Activated CD4-positive, alpha-beta T cell treated with anti-CD3 and anti-CD28 coated beads, Interleukin-10, Interleukin-2, amounts not matched to agents 100 ng/mL and 50 ng/mL, durations not matched to agents 16 hours and 8 hours (primary cell): ENCODE measurements at places on chromosomes 11 and 22.

DNA sequence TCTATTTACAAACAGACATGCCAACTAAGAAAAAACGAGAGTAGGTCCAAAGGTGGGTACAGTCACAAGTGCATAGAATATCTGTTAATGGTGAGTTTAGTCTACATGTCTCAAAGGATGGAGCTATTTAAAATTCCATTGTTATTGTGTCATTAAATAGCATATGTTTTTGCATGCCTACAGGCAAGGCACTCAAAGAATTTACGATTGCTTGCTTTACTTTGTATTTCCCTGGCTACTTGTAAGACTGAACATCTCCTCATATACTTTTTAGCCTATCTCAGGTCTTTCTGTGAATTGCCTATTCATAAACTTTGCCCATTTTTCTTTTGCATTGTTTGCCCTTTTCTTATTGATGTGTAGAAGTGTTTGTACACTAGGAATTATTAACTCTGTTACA, 39.7 kb downstream of the DEUP1 start:
- DNase-seq, result no peak

DNA sequence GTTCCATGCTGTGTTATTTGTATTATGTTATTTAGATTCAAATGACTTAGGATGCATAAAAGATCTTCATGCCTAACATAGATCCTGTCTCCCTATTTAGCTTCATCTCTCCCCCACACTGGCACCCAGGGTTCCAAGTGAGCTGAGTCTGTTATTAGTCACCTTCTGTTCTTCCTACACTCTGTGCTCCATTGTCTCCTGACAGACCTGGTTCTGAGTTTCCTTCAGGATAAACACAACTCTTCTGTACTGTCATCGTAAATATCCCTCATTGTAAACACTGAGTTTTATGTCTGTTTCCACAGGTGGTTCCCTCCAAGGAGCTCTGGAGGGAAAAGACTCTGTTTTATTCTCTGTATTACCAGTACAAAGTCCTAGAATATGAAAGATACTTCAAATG, 8.7 kb downstream of the MMP26 start:
- no peak for DNase-seq

- no peak for DNase-seq
Observed at GRCh38 chr22:48632646-48633246, 1194.9 kb downstream of the BRD1 start.

DNA sequence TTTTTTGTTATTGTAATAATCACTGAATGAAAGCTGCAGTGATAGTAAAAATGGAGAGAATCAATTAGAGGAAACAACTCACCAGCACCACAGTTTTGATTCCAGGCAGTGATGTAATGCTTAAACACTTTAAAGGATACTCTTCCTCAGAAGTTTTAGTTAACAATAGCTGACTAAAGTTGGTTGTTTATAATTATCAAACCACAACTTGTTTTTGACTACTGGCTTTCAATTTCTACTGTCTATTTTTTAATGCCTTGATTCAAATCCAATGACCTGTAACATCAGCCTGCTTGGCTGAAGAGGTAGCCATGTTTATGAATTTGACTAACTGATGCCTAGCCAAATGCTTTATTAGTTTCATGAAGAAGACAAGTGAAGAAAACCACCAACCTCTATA, 18.2 kb upstream of the CASP12 start:
- DNase-seq, result no peak

DNA sequence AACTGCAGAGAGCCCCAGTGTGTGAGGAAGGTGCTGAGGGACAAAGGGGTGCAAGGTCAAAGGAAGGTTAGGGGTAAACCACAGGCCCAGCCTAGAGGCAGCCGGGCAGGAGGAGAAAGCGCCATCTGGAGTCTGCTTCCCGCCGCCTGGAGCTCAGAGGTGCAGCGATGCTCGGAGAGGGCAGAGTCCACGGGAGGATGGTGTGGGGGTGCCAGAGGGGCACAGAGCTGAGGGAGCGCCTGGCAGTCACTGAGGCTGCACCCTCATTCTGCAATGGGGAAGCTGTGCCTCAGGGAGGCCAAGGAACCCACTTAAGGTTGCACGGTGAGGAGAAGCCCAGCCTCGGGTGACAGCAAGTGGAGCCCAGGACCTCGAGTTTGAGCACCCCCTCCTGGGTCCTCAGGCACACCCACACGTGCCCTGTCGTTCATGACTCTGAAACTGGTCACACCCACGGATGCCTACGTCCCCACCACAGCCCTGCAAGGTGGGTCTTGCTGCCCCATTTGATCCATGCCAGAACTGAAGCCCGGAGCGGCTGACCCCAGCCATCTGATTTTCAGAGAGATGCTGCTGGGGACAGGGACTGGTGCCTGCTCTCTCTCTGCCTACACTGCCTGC, 1.6 kb downstream of the IL2RB start:
- peak; percentile 57 for DNase-seq

DNA sequence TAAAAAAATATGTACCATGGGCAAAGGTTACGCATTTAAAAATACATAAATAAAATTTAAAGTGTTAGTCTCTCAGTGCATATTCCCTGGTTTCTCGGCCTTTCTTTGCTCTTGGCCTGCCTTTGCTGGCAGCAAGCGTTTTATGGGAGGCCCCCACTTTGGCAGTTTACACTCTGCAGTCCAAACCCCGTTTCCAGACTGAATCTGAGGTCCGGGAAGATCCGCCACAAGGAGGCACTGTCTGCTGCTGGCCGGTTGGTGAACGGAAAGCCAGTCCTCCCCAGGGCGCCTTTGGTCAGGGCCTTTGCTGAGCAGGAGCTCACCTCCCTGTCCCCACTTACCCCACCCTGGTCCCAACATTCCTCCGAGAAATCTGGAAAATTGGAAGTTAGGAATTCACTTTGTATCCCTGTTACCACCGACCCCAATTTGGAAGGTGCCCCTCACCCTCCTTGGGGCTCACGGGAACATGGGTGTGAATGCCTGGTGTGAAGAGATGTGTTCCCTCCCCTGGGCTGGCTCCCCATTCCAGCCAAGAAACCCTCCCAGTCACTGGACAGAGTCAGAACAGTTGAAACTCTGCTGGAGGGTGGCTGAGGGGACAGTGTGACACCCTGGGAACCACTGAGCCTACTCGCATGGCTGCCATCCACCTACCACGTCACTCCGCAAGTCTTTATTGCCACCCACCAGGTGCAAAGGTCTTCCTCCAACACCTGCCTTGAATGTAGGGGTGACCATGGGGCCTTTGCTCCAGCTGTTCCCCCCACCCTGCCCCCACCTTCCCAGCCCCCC, 9.4 kb upstream of the SF1 start:
- peak; percentile 57 for DNase-seq

DNA sequence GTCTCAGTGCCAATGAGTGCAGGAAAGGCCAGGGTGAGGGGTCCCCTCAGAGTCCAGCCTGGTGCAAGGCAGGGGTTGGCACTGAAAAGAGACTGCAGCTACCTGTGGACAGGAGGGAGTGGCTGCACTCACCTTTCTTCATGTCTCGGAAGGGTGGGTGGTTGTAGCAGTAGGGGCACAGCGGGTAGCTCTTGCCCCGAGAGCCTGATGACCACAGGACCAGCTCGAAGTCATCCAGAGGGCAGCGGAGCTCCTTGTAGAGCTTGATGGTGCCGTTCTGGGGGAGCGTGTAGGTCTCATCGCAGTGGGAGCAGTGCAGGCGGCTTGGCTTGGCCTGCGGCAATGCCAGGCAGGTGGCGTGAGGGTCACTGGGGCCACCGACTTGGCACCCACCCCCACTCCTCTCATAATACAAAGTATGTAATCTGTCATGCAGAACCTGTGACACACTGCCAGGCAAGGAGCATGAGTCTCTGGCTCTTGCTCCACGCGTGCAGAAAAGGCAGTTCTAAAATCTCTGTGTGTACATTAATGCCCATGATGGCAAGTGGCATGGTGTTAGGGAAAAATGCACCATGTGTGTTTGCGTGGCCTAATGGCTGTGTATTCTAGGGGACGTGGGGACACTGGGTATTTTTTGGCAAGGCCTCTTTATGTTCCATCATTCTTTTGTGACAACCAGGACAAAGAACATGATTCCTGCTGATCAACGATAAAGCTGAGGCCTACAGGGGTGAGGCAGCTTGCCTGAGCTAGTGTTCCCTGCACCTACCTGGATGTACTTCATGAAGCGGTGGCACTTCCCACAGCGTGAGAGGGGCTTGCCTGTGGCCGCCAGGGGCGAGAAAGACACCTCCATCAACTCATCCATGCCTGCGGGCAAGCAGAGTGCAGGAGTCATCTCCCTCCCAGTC, 6.0 kb upstream of the PPM1F start:
- DNase-seq, result no peak

DNA sequence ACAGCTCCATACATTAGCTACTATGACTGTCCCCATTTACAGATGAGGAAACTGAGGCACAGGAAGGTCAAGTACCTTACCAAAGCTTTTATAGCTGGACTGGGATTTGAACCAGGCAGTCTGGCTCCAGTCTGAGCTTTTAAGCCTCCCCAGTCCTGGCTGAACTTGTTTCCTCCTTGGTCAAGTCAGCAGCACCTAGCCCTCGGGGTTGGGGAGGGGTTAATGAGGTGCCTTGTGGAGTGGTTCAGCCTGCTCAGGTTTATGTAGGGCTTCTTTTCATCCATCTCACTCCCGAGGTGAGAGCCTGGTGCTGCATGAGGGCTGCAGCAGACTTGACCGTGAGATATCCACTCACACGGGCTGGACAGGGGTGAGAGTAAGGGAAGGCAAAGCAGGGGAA, 36.7 kb upstream of the GCAT start:
- no peak for DNase-seq

GRCh38 chr22:39122772-39123470, 25.9 kb downstream of the APOBEC3H start:
- DNase-seq, result no peak

- no peak for DNase-seq
Observed at GRCh38 chr11:117434481-117434880, 106.8 kb downstream of the CEP164 start.

DNA sequence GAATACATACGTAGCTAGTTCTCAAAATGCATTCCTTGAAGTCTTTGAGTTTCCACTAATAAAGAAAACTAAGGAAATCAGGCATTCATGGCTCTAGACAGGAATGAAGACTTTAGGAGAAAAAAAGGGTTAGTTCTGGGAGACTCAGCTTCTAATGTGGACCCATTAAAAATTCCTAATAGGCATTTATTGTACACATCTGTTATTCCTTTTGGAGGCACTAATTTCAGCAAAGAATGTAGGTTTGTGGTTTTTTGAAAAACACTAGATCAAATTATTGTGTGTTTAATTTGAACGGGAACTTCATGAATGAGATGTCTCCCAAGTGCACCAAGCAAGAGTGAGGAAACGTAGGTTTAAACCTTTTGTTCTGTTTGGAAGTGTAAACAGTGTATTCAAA, 42.7 kb downstream of the PARVA start:
- DNase-seq, result no peak

DNA sequence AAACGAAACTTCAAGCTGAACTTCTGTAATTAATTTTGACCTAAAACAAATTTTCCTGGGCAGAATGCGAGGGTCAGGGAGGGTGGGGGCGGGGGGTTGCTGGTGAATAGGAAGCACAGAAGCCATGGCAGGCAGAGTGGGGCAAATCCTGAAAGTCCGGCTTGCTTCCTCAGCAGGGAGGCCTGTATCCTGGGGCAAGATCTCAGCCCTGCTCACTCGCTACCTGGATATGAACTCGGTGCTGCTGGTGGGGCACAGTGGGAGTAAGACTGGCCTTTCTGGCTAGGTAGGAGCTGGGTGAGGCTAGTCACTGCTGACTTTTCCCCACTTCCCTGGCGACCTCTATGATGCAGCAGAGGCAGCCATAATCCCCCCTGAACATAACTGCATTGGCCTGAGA, 168.9 kb upstream of the CHORDC1 start:
- DNase-seq, result no peak

DNA sequence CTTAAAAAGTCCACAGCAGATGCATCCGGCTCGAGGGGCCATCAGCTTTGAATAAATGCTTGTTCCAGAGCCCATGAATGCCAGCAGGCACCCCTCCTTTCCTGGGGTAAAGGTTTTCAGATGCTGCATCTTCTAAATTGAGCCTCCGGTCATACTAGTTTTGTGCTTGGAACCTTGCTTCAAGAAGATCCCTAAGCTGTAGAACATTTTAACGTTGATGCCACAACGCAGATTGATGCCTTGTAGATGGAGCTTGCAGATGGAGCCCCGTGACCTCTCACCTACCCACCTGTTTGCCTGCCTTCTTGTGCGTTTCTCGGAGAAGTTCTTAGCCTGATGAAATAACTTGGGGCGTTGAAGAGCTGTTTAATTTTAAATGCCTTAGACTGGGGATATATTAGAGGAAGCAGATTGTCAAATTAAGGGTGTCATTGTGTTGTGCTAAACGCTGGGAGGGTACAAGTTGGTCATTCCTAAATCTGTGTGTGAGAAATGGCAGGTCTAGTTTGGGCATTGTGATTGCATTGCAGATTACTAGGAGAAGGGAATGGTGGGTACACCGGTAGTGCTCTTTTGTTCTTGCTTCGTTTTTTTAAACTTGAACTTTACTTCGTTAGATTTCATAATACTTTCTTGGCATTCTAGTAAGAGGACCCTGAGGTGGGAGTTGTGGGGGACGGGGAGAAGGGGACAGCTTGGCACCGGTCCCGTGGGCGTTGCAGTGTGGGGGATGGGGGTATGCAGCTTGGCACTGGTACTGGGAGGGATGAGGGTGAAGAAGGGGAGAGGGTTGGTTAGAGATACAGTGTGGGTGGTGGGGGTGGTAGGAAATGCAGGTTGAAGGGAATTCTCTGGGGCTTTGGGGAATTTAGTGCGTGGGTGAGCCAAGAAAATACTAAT, 1.9 kb downstream of the NEAT1 start:
- DNase-seq, result peak; percentile 74
